A549 (cell line): ENCODE measurements at places on chromosomes 7 and 10. TPM values are rescaled to one million over a fixed set of nuclear protein-coding genes. Genes with fewer than 3 reads are reported as not detected.
A peak's percentile ranks its signal among the peaks of the same experiment; 100 is the strongest.

MAGI2 gene
- polyA plus RNA-seq, result 0.35 to 0.53 TPM (median 0.48 TPM) in 3 replicates

DNA sequence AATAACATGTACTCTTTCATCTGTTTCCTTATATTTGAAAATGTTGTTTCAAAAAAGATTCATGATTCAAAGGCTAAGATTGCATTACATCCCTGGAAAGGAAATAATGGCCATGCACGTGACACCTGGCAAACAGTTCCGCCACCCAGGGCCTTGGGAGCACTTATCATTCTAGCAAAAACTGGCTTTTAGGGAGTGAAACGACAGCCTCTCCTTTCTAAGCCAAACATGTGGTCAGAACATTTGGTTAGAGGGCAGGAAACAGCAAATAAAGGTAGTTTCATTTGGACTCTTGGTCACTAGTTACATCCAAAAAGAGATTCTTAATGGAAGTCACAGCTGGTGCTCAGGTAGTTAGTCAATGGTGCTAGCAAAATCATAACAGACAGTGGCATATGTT is 83.5 kb downstream of the FAS start:
- DNase-seq, result no peak

GRCh38 chr7:146366938-146367337 is 250.3 kb downstream of the CNTNAP2 start:
- no peak for DNase-seq

- no peak for DNase-seq
These were observed 9.9 kb upstream of the GSAP start for GRCh38 chr7:77426052-77426404.

GRCh38 chr10:122054048-122055025 is 65.4 kb downstream of the TACC2 start:
- peak; percentile 55 for DNase-seq
